Muscle of leg (tissue), 16 donors: ENCODE measurements at places on chromosomes 2 and 18. TPM values are rescaled to one million over a fixed set of nuclear protein-coding genes. Genes with fewer than 3 reads are reported as not detected.

PFN4 gene
- total RNA-seq: 1.8 TPM

SF3B1 gene
- total RNA-seq: 253 TPM

IL36B gene
- not detected for total RNA-seq

FNDC4 gene
- total RNA-seq: 11.0 TPM

DSG3 gene
- total RNA-seq: not detected

TDRD15 gene
- total RNA-seq: not detected

IL1R2 gene
- total RNA-seq: 0.18 TPM

ADD2 gene
- total RNA-seq: 0.98 TPM

PKP4 gene
- total RNA-seq: 25.0 TPM

KATNAL2 gene
- 5.0 TPM for total RNA-seq

G6PC2 gene
- total RNA-seq: not detected

GCG gene
- total RNA-seq: 16.6 TPM

SERPINB5 gene
- total RNA-seq: not detected

RFX8 gene
- total RNA-seq: 1.9 TPM

IFIH1 gene
- 2.0 TPM for total RNA-seq

DSC3 gene
- 0.75 TPM for total RNA-seq

CENPO gene
- 11.7 TPM for total RNA-seq

OTOF gene
- total RNA-seq: 10.6 TPM

RPS27A gene
- 3,214 TPM for total RNA-seq

ERMN gene
- 0.04 TPM for total RNA-seq

IGFBP5 gene
- 461 TPM for total RNA-seq

PDIA6 gene
- total RNA-seq: 150 TPM

RBFA gene
- total RNA-seq: 26.1 TPM

CCDC138 gene
- total RNA-seq: 9.9 TPM

SERPINB3 gene
- not detected for total RNA-seq

CCDC178 gene
- 0.58 TPM for total RNA-seq

COL5A2 gene
- total RNA-seq: 787 TPM

MPP4 gene
- total RNA-seq: 0.18 TPM

SIGLEC15 gene
- 0.09 TPM for total RNA-seq

RUFY4 gene
- 0.27 TPM for total RNA-seq

SF3B6 gene
- 131 TPM for total RNA-seq

TTN gene
- 1,236 TPM for total RNA-seq

RGPD4 gene
- total RNA-seq: 0.04 TPM

PPP1R1C gene
- total RNA-seq: 0.40 TPM

PLCD4 gene
- total RNA-seq: 41.8 TPM

GPAT2 gene
- total RNA-seq: 2.4 TPM

PNPT1 gene
- total RNA-seq: 15.1 TPM

E2F6 gene
- 15.0 TPM for total RNA-seq

TRIB2 gene
- total RNA-seq: 36.1 TPM

TPO gene
- 0.18 TPM for total RNA-seq

CXCR2 gene
- 0.04 TPM for total RNA-seq

TFPI gene
- total RNA-seq: 46.9 TPM

GAL3ST2 gene
- 0.09 TPM for total RNA-seq

BIN1 gene
- 725 TPM for total RNA-seq

ASB18 gene
- 4.7 TPM for total RNA-seq

CCDC85A gene
- 5.5 TPM for total RNA-seq

RAB12 gene
- 41.9 TPM for total RNA-seq

STK17B gene
- 8.1 TPM for total RNA-seq

LCT gene
- not detected for total RNA-seq

KCNG2 gene
- total RNA-seq: 0.44 TPM

DYNAP gene
- not detected for total RNA-seq

AGBL5 gene
- total RNA-seq: 12.4 TPM

FBXO48 gene
- total RNA-seq: 0.71 TPM

IL36A gene
- total RNA-seq: not detected

ALPG gene
- total RNA-seq: not detected

RBM44 gene
- 1.5 TPM for total RNA-seq

GAREM1 gene
- 7.4 TPM for total RNA-seq
